ENCODE measurements at places on chromosomes 5 and 9. TPM values are rescaled to one million over a fixed set of nuclear protein-coding genes. Genes with fewer than 3 reads are reported as not detected.

OR1Q1 gene
- not detected for total RNA-seq

PCDHGA2 gene
- 2.8 TPM for total RNA-seq

ZNF462 gene
- total RNA-seq: 18.2 TPM

SOWAHA gene
- total RNA-seq: under 0.01 TPM

LCN2 gene
- total RNA-seq: not detected

SLC6A7 gene
- not detected for total RNA-seq

ACTBL2 gene
- total RNA-seq: 0.03 TPM

FBLL1 gene
- total RNA-seq: 0.66 TPM

PITX1 gene
- total RNA-seq: 3.5 TPM

CDX1 gene
- total RNA-seq: 0.91 TPM

GADD45G gene
- total RNA-seq: 0.36 TPM

SAXO1 gene
- total RNA-seq: under 0.01 TPM

TTC23L gene
- not detected for total RNA-seq

CAMK2A gene
- total RNA-seq: 0.10 TPM

FOXI1 gene
- not detected for total RNA-seq

GPR21 gene
- total RNA-seq: 3.1 TPM

PCSK5 gene
- 9.9 TPM for total RNA-seq

MBLAC2 gene
- total RNA-seq: 5.5 TPM

LCN15 gene
- total RNA-seq: not detected

TNFSF15 gene
- total RNA-seq: 0.03 TPM

MCIDAS gene
- total RNA-seq: not detected

CCL27 gene
- total RNA-seq: 0.17 TPM

PAPPA gene
- total RNA-seq: 201 TPM

BAAT gene
- 0.07 TPM for total RNA-seq

IL7R gene
- 9.8 TPM for total RNA-seq

CWC27 gene
- total RNA-seq: 11.3 TPM

UAP1L1 gene
- 38.3 TPM for total RNA-seq

DIRAS2 gene
- total RNA-seq: 0.33 TPM

MARCOL gene
- total RNA-seq: not detected

CA9 gene
- 181 TPM for total RNA-seq

SPINK7 gene
- not detected for total RNA-seq

PNPLA7 gene
- total RNA-seq: 2.0 TPM

EGR1 gene
- 7.8 TPM for total RNA-seq

C5orf34 gene
- 2.7 TPM for total RNA-seq

SLC27A6 gene
- total RNA-seq: 0.13 TPM

PRRX2 gene
- total RNA-seq: 17.9 TPM

MVB12B gene
- 3.5 TPM for total RNA-seq

BAG1 gene
- 15.5 TPM for total RNA-seq

FRMD3 gene
- 2.6 TPM for total RNA-seq

SCGB3A2 gene
- not detected for total RNA-seq

RMI1 gene
- 6.1 TPM for total RNA-seq

ADRA1B gene
- 0.26 TPM for total RNA-seq

PCDHGA4 gene
- total RNA-seq: 16.9 TPM

GLRA1 gene
- not detected for total RNA-seq

All from smooth muscle cell of the pulmonary artery (primary cell).